ENCODE measurements at places on chromosomes 2 and 18.

- peak; percentile 31 for DNase-seq
These were observed 27.3 kb downstream of the GKN2 start for GRCh38 chr2:68925295-68925896.

DNA sequence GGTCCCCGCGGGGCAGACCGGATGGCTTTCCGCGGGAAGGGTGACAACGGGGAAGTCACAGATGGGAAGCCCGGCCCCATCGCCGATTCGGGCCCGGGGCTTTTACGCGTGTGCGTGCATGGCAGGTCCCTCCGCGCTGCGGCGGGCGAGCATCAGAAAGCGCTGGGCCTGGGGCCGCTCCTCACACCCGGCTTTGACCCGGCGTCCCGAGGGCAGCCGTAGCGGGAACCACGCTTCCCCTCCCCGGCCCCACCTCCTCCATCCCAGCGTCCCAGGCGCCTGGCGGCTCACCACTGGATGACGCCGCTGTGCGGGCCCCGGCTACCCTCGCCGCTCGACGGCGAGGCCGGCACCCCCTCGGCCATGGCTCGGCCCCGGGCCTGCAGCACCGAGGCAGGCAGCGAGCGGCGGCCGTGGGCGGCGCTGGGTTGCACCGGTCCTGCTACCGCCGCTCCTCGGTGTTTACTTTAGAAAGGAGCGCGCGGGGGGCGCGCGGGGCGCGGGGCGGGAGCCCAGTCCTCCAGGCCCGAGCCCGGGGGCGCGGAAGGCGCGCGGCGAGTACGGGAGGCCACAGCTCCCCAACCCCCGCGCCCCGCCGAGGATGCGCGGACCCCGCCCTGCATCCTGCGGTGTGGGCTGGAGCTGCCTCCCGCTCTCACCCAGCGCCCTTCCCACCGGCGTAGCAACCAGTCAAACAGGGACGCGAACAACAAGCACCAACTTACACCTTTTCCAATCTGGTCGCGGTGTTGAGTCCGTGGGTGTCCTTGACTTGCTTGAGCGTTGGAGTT lies 806 bp downstream of the RFX8 start:
- DNase-seq: peak; percentile 26

DNA sequence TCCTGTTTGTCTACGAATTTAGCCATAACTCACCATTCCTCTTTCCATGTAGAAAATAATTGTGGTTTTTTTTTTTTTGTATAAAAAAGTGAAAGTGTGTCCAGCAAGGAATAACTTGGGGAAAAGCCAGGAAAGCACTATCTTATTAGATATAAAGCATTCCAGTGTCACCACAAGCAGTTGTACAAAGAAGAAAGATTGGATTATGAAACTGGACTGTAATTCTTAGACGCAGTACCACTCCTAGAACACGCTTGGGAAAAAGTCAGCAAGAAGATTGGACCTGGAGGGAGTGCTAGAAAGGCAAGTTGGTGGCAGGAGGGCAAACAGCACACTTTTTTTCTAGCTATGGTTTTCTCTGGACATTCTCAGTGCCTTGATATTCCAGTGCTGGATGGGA lies 186.7 kb downstream of the PARD3B start:
- no peak for DNase-seq

GRCh38 chr2:170162271-170162632 lies 15.7 kb upstream of the MYO3B start:
- DNase-seq: no peak

GRCh38 chr2:228469721-228470120 lies 288.2 kb upstream of the SPHKAP start:
- no peak for DNase-seq

- DNase-seq: no peak
These were observed 78.6 kb upstream of the RPRM start for GRCh38 chr2:153557211-153557610.

DNA sequence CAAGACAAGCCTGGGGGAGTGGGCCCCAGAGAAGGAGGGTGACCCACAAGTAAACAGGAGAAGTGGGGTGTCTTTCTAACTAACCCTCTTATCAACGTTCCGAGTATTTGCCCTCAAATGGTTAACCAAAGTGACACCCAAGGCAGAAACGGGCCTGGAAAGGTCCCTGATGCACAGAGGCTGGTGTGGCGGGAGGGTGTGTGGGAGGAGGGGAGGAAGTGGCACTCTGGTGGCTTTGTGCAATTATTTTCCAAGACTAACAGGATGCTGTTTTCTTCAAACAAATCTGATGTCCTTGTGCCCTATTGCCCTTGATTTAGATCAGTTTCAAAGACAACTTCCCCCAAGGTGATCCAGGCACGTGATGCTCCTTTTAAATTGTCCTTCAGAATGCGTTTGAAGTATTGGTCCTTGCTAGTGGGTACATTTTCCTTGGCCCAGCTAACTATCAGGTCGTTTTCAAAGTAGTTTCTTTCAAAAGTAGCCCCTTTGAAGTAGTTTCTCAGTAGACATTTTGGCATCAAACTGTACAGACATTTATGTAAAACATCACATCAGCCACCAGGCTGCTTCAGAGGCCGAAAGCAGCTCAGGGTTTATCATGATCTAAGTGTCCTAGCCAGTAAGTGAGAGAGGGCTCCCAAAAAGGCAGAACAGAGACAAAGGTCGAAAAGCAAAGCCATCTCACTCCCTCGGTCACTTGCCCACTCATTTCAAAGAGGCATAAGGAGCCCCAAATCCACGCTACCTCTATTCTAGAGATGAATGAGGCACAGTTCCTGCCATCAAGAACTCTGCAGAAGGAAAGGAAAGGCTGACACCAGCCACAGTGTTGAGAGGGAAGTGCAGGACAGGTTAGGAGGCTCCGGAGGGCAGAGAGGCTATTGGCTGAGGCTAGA lies 371.1 kb upstream of the ID2 start:
- DNase-seq: no peak

DNA sequence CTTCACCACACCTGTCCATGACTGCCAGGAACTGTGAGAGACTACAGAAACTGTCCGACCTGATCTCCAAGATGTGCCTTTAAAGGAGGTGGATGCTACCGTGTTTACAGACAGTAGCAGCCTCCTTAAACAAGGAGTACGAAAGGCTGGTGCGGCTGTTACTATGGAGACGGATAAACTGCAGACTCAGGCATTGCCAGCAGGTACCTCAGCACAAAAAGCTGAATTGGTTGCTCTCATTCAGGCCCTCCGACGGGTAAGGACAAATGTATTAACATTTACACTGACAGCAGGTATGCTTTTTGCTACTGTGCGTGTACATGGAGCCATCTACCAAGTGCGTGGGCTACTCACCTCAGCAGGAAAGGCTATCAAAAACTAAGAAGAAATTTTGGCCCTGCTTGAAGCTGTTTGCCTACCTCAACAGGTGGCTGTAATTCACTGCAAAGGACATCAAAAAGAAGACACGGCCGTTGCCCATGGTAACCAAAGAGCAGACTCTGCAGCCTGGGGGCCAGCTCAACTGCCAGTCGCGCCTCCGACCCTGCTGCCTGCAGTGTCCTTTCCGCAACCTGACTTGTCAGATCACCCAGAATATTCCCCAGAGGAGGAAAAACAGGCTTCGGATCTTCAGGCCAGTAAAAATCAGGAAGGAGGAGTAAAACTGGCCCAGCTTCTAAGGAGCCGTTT lies 30.9 kb downstream of the SKA1 start:
- DNase-seq: no peak

DNA sequence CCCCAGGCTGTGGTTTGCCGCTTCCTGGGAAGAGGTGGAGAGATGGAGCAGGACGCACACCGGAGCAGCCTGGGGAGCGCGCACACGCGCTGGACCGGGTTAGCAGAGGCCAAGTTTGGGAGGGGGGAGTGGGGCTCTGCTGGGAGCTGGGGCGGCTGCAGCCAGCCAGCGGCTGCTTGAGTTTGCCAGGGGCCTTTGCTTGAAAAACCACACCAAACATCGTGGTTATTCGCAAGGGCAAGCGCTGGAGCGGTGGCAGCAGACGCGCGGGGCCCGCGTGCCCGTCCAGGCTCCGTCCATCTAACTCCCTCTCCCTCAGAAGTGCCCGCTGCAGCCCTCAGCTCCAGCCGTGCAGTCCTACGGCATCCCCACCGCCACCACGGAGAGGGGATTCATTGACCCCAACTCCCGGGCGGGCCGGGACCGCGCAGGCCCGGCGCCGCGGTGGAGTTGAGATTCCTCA lies 4.6 kb downstream of the PTGR3 start:
- no peak for DNase-seq

- DNase-seq: no peak
These were observed 28.7 kb downstream of the ELP2 start for GRCh38 chr18:36158266-36158867.

- no peak for DNase-seq
These were observed 410.7 kb upstream of the TNP1 start for GRCh38 chr2:217270485-217271121.

DNA sequence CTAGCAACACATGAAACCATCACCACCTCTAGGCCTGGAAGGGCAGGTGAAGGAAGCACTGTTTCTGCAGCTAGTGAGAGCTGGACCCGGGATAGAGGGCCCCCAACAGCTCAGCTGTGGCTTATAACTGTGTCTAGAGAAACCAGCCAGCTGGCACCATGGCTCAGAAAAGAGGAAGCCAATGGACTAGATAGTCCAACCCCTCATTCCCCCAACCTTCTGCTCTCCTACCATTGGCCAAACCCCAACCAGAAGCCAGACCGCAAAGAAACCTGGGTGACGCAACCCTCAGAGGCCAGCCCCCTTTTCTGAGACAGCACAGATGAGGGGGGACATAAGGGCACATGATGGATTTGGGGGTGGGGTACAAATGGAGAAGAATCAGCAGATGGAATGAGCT lies 24.3 kb downstream of the SMYD1 start:
- no peak for DNase-seq

DNA sequence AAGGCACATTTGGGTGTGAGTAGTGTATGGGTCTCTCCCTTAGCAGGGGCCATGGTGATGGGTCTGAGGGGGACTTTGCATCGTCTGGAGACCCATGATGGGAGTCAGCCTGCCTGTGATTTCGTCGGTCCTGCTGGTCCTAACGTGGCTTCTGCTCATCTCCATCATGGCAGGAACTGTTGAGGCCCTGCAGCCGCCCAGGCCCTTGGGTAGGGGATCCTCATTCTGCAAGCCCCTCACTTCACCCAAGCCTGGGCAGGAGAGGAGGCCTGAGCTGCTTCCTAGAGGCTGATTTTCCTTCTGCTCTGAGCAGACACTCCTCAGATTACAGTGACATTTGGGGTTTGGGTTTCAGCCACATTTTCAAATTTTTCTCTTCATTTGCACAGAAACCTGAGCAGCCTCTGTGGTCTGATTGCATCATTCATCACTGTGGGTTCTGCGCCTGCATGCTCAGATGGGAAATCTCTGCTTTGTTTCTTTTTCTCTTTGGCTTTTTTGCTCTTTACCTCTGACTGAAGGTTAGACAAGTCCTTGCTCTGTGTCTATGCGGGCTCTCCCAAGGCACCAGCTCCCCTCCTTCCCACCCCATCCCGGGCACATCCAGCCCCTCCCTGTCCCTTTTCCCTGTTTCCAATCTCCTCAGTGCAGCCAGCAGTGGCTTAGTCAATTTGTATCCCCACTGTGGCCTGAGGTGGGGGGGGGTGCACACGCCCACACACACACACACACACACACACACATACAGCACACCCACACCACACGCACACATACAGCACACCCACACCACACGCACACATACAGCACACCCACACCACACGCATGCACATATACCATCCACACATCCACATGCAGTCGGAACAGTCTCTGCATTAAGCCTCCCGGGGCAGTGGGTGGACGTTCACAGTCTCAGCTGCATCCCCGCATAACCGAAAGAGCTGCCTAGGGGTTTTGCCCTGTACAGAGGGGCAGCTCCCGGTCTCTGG lies 305.4 kb upstream of the HS6ST1 start:
- DNase-seq: no peak

DNA sequence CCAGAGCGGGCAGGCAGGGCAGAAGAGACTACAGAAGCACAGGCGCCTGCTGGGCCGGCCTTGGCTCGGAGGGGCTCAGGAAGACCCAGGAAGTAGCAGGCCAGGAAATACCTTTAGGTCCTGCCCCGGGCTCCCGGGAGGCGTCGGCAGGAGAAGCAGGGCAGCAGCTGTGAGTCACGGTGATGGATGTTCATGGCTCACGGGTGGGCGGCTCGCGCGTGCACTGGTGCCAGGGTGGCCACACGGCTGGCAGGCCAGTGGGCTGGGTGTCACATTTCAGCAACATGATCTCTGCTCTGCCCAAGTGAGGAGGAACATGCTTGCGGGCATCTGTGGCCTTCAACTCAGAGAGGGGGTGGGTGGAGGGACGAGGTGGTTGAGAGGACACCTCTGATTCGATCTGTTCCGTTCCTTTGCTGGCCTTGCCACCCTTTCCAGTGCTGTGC lies 139.3 kb downstream of the KLHL29 start:
- no peak for DNase-seq

GRCh38 chr2:2875296-2875695 lies 502.3 kb downstream of the EIPR1 start:
- DNase-seq: no peak

- no peak for DNase-seq
These were observed 39.6 kb downstream of the ZFP36L2 start for GRCh38 chr2:43186679-43187374.

DNA sequence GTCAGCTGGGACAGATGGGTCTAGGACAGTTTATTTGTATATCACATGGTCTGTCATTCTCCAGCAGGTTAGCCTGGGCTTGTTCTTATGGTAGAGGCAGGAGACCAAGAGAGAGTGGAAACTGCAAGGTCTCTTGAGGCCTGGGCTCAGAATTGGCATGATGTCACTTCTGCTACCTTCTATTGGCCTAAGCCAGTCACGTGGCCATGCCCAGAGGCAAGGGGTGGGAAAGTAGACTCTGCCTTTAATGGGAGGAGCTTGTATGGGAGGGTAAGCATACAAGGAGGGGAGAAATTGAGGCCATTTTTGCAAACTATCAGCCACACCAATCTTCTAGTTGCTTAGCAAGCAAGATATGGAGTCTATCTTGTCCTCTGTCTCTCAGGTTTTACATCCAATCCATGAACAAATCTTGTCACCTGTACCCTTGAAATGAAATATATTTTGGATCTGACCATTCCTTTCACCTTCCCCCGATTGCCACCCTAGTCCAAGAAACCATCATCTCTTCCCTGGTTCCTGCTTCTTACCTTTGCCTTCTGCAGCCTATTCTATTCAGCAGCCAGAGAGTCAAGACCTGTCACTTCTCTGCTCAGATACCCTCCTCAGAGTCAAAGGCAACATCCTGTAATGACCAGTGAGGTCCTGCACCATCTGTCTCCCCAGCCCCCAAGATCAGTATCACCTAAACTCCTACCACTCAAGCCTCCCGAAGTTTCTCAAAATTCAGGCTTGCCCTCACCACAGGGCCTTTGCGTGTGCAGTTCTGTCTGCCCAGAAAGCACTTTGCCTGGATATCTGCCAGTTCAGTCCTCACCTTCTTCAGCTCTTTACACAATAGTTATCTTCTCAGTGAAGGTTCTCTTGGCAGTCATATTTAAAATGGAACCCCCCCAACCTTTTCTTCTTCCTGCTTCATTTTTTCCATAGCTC lies 240.0 kb downstream of the LOXHD1 start:
- no peak for DNase-seq

DNA sequence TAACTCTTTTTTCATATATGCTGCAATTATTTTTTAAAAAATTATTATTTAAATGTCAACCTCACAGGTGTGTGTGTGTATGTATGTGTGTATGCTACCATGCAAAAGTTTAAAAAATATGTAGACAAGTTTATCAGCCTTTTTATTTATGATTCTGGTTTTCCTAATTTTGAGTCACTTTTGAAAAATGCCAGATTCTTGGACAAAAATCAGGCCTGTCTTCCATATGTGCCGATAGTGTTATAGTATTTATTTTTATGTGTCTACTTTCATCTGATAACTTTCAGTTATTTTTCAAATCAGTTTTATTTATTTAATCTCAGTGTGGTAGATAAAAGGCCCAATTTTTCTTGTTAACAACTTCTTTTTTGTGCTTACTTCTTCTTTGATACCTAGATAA lies 176.2 kb downstream of the RDH14 start:
- DNase-seq: no peak
